ENCODE measurements at places on chromosomes 11 and 22.

- no peak for DNase-seq
Measured at GRCh38 chr11:131118247-131118646, 202.0 kb upstream of the SNX19 start.

GRCh38 chr22:22934543-22935055 is 47.0 kb downstream of the IGLL5 start:
- DNase-seq, result no peak

DNA sequence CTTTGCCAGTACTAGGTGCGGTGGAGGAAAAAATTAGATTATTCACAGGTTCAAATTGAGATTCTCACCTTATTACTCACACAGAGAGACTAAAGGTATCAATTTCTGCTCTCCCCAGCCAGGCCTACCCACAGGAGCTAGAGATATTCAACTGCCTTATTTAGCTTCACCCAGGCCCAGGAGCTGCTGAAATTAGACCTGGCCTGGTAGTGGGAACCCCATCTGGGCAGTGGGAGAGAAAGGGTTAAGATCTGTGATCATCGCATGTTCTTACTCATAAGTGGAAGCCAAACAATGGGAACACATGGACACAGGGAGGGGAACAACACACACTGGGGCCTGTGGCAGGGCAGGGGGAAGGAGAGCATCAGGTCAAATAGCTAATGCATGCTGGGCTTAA is 20.9 kb upstream of the MICAL2 start:
- no peak for DNase-seq

- no peak for DNase-seq
Measured at GRCh38 chr11:114065094-114065493, 5.6 kb downstream of the ZBTB16 start.

DNA sequence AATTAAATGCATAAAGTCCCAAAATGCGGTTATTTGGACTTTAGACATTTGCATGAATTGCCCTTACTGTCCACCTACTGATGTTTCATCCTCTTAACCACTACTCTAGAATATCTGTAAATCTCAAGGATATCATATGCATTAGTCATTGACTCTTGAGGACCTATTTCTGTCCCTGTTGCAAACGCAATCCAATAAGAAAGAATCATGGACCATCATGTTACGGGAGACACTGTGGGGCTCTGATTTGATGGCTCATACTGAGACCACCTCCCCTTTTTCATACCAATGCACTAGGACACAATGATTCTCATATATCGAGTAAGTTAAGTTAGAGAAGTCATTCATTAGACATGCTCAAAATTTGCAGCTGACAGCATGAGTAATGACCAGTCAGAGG is 14.4 kb downstream of the POU2AF2 start:
- no peak for DNase-seq

DNA sequence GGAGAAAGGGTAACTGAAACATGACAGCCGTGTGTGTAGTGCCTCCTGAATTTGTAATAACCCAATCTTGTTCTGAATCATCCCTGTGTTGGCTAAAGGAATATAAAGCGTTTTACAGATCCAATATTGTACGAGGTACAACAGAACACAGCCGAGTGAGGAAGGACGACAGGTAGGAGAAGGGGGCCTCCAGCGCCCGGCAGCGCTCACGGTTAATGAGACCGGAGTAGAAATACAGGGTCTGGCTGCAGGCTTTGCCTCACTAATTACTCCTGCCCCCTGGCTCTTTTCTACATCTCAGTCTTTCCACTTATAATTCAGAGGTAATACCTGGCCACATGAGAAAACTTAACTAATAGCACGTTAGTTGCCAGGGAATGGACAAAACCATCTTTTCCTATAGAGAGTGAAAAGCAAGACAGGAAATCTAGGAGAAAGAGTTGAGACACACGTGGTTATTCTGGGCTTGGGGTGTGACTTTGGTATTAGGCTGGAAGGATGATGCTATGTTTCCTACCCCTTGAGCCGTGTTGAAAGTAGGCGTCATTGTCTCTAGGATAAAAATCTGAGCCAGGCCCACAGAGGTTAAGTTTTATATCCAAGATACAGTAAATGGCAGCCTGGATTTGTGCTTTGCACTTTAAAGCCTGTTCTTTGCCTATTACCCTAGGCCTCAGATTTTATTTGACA is 54.1 kb downstream of the GRIK4 start:
- no peak for DNase-seq

- DNase-seq, result no peak
Measured at GRCh38 chr22:21818487-21819182, 48.8 kb downstream of the MAPK1 start.

DNA sequence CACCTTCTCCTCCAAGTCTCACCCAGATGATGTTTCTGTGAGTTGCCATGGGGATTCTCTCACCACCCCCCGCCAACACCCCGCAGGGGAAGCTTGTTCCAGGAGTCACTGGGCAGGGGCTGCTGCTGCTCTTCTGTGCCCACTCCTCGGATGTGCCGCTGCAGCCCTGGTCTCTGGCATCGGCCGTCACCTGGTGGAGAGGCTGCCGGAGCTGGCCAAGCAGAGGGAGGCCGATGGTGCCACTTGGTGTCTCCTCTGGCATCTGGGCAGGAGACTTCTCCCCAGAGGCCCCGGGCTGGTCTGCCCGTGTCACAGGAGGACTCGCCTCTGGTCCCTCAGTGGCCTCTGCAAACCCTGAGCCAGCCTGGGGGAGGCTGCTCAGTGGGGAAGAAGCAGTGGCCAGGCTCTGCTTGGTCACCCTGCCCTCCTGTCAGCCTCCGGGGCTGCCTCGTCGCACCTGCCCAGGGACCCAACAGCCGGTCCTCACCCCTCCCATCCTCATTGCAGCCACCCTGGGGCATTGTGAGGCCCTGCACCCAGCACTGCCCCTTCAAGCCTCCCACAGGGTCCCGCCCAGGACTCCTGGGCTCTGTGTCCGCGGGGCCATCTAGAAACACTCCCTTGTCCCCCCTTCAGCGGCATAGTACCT is 424 bp upstream of the ADORA2A start:
- DNase-seq, result no peak

DNA sequence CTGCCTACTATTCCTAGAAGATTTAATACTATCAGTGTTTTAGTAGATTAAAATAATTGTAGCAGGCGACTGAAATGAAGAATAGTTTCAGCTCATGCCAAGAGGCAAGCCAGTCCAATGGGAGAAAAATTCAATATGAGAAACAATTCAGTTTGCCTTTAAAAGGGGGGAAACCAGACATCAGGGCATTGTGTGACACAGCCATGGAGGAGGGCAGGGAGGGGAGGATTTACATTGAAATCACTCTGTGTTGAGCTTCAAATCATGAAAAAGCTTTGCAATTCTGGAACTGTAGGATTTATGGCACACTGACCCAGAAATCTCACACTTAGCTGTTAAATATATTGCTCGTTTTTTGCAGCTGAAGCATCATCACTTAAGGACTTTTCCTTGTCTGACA is 4.6 kb downstream of the SLC1A2 start:
- DNase-seq, result no peak

- DNase-seq, result no peak
Measured at GRCh38 chr22:30372915-30373314, 14.3 kb downstream of the RNF215 start.

DNA sequence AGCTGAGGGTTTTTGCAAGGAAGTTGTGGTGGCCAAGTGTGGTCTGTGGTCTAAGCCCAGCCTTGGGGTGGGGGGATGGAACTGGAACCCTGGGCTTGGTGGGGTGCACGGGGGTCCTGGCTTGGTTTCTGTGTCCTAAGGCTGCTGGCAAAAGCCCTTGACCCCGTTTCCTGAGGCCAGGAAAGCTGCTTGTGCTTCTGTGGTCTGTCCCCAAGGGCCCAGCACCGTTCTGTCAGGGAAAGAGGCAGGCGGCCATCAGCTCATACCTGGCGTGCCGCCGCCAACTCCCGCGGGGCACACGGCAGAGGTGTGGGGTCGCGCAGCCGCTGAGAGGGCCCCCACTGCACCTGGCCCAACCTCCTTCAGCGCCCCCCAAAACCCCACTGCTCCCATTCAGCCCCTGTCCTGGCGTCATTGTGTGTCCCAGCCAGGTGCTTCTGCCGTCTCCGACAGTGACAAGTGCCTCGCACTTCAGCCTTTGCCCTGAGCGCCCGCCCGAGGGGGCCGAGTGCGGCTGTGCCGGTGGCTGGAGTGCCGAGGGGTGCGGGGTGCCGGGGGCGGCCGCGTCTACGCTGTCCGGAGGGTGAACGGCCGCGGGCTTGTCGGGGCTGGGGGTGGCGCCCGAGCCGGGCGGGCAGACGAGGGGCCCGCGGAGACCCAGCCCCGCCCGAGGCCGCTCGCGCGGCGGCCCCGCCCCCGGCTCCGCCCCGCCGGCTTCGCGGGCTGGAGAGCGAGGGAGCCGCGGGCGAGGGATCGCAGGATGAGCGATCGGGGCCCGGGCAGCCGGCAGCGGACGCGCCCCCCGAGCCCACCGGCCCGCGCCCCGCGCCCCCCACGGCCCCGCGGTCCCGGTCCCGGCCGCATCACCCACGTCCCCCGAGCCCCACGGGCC is at the start of gene CNIH2:
Gene CNIH2 (plus strand): TSS at position 705 of the 892 bp plus-strand sequence. CDS start 282 bp downstream, outside the sequence.
- no peak for DNase-seq

DNA sequence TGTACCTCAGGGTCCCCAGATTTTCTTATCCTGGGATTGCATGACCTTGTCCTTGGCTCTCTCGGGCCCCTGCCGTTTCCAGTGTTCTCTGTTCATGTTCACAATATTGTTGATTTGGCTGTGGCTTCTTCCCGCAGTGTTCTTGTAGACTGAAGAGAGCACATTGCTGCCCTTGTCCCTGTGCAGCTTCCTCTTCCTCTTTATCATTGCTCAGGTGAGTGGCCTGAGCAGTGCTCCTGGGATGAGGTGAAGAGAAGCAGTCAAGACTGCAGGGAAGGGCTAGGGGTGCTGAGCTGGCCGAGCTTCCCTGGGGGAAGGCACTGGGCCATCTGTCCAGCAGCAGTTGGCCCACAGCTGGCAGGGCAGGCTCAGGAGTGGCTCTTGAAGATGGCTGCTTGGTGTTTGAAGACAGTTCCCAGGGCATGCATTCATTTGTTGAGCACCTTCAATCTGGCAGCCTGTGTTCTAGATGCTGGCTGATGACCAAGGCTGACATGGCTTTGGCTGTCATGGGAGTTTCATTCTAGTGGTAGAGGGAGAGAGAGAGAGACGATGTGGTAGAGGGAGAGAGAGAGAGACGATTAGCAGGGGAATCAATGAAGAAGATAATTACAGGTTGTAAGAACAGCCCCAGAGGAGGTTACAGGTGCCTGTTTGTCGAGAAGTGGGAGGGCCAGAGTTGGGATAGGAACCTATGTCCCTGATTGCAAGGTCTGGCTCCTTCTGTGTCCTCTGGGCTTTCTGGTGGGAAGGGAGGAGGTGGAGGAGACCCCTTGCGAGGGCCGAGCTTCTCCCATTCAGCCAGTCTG is 17.4 kb downstream of the BMAL1 start:
- no peak for DNase-seq

DNA sequence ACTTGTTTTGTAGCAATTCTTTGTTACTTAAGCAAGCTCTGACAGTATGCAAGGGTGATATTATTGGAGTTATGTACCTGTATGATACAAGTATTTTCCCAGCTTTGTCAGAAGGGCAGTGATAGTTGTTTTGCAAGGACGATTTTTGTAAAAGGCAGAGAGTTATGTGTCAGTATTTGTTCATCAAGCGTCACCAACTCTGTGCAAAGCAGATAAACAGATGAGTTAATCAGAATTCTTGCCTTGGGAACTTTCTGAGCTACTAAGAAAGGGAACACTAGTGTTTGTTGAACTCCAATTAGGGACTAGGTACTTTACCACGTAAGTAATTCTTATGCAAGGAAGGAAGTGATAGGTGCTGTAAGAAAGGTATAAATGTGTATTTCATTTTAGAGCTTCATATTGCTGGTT is 1.4 kb downstream of the USP47 start:
- DNase-seq, result peak; percentile 54

DNA sequence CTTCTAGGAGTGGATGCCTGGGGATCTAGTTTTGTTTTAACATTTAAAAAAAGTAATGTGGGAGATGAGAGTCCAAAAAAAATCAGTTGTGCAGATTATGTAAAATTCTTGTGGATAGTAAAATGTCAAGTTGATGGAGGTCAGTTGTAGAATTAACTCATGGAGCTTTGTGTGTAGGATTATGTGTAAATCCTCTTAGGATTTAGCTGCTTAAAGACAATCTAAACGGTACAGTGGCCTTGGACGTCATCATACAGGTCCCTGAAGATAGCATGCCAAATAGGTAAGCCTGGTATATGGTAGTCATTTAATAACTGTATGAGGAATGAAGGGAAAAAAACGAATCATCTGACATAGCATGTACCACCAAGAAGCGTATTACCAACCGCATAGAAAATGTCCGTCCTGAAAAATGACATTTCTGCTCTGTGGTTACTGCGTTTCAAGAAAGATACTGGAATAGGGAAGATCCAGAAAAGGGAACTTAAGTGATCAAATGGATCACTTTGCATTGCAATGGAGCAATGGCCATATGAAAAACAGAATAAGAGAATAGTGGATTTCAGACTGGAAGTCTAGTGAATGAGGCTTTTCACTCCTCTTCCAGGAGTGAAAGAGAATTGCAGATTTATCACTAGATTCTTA is 61.3 kb downstream of the BCL2L13 start:
- no peak for DNase-seq

GRCh38 chr11:82639251-82639650 is 94.4 kb downstream of the FAM181B start:
- no peak for DNase-seq

DNA sequence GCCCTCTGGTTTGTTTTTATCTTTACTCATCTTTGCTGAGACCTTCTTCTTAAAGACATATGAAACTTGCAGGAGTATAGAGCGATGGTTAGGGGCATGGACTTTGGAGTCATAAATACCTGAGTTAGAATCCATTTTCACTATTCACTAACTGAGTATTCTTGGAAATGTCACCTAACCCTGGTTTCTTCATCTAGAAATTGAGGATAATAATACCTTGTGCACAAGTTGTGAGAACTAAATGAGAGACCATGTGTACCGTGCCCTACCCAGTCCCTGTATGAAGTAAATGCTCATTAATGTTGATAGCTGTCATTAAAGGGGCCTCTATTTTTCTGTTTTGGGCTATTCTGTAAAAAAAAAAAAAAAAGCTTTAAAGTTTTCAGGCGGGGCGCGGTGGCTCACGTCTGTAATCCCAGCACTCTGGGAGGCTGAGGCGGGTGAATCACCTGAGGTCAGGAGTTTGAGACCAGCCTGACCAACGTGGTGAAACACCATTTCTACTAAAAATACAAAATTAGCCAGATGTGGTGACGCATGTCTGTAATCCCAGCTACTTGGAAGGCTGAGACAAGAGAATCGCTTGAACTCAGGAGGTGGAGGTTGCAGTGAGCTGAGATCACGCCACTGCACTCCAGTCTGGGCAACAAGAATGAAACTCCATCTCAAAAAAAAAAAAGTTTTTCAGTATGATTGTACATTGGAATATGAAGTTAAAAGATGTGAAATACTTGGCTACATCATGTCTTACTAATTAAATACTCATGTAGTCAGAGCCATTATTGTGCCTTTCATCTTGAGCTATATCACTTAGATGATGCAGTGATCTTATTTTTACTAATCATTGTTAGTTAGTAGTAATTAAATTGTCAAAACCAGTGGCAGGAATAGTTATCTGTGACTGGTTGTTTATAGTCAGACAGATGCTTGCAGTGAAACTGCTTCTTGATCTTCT is 95.0 kb downstream of the AMOTL1 start:
- DNase-seq, result no peak

DNA sequence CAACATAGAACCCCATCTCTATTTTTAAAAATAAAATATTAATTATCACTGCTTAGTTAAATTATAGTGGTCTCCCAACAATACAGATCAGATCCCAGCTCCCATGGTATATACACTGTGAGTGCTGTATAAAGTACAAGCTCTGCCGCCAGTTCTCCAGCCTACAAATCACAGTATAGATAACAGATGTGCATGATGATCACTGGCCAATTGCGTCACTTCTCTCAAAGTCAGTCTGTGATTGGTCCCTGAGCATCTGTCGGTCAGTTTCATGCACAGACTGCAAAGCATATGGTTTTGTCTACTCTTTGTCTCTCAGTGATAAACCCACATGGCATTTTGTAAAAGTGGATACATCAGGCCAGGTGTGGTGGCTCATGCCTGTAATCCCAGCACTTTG is 15.7 kb downstream of the PPARA start:
- no peak for DNase-seq

Data from amniotic stem cell (primary cell).